ENCODE measurements at places on chromosomes 5 and 9.

DNA sequence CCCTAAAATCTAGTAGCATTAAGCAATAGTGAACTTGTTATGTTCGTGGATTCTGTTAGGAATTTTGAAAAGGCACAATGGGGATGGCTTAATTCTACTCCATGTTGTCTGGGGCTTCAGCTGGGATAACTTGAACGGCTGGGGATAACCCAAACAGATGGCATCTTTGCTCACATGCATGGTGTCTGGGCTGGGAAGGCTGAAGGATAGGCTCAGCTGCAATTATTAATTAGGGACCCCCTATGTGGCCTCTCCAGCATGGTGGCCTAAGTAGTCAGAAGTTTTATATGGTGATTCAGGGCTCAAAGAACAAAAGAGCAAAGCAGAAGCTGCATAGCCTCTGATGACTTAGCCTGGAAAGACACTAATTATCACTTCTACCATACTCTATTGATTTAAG, 551.1 kb downstream of the PSAT1 start:
- DNase-seq: no peak

DNA sequence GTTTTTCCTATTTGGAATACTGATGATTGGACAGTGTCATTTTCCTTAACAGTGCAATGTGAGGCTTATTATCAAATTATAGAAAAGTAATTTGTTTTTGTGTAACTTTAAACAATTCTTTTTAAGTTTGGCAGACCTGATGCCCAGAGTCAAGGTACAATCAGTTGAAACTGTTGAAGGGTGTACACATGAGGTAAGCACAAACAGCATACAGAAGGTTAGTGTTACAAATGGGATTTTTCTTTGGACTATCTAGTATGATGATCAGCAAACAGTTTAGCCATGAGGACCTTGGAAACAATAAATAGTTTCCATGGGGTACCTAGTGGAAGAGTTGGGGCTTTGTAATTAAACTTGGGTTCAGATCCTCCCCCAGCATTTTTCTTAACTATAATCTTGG, 16.2 kb downstream of the MTREX start:
- DNase-seq: no peak

GRCh38 chr9:108197008-108197365, 658.8 kb downstream of the ACTL7B start:
- DNase-seq: no peak

- peak; percentile 16 for DNase-seq
These were observed 474.9 kb upstream of the CDH10 start for GRCh38 chr5:25119650-25120049.

DNA sequence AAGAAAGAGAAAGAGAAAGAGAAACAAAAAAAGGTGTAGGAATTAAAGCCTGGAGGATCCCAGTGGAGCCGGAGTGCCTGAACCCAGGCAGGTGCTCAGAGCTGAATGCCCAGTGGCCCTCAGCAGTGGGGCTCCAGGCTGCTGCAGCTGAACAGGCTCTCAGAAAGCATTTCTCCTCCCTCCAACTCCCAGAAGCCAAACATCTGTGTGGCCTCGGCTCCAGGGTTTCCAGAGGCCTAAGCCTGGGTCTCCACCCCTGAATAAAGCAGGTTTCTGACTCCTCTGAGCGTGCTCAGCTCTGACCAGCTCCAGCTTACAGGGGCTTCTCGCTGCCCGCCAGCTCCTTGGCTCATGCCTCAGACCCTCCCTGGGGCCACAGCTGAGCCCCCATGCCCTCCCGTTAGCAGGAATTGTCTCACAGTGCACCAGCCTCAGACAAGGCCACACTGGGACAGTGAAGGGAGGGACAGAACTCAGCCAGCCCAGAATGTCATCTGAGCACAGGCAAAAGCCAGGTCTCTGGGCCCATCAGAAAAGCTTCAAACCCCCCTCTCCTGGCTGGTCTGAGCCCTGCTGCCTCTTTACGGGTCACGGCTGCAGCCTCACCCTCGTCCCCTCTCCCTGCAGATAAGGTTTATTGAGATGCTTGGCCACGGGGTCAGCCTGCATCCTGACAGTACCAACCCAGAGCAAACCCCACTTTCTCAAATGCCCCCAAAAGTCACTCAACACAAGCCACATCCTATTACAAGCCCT, 114.4 kb upstream of the PPP1R26 start:
- DNase-seq: no peak

- no peak for DNase-seq
These were observed 281.7 kb upstream of the CD180 start for GRCh38 chr5:67478337-67478736.

DNA sequence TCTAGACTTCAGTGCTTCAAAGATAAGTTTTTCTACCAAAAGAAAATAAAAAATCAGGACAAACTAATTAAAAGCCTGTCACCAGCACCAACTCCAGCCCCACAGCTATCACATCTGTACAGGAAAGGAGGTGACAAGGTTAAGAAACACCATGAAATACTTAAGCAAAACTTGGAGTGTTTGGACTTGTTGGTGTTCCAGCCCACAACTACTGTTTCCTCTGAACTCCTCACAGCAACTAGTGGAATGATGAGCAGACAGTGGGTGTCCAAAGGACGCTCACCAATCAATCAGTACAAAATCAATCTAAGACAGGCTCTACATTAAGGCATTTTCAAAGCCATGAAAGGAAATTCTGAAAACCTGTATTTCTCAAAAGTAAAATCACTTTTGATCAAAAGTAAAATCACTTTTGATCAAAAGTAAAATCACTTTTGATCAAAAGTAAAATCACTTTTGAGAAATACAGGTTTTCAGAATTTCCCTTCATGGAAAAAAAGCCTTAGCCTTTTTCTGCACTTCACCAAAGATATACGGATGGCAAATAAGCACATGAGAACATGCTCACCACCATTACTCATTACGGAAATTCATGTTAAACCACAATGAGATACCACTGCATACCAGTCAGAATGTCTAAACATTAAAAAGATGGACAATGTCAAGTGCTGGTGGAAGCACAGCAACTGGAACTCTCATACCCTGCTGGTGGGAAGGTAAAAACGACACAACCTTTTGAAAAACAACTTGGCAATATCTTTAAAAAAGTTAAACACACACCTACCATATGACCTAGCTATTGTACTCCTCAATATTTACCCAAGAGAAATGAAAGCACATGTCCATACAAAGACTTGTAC, 79.7 kb downstream of the MED27 start:
- DNase-seq: peak; percentile 56

DNA sequence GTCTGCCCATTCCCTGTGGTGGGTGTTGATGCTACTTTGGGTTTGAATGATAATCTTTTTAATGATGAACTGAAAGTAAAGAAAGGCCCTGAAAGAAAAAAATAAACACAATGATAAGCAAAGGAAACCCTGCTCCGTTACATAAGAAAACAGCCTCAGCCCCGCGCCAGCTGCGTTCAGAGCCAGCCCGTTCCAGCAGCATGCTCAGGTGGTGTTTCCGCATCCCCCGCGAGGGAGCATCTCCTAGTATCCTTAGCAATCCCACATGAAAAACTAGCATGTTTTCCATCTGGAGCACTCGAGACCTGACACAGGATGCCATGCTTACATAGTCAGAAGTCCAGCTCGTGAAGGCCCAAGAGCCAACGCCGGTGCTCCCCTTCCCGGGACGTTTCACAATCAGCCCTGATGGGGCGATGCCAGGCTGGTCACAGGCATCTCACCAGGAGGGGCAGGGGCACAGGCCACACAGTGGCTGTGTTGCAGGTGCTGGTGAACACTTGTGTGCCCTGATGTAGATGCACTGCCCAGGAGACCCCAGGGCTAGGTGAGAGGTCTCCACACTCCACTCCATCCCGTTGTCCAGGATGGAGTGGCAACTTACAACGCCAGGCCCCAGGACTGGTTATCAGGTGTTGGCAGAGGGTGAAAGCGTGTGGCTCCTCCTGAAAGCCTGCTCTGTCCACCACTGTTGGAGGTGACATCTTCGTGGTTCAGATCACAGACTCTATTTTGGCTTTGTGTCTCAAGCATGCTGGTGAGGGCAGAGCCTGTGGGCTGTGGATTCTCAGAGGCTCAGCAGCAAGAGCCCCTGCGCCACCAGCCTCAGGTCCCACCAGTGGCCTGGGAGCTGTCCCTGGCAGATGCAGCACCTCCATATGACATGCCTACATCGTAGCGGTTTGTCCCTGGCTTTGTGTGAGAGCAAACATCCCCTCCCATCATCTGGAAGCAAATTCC, 246.8 kb upstream of the IRX1 start:
- DNase-seq: no peak

DNA sequence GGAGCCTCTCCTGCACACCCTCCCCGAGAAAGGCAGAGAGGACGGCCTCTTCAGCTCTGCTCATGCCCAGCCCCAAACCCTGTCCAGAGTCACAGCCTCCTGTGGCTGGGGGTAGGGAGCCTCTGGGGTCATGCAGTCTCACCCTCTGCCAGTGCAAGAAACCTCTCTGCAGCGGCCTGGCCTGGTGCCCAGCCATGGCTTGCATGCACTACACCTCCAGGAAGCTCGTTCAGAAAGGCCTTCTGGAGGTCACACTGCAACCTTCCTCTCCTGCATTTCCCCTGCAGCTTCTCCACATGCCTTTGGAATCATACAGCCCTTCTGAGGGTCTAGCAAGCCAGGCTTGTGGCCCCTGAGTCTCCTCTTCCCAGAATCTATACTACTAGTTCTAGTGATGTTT, 17.9 kb downstream of the CSF1R start:
- DNase-seq: no peak

DNA sequence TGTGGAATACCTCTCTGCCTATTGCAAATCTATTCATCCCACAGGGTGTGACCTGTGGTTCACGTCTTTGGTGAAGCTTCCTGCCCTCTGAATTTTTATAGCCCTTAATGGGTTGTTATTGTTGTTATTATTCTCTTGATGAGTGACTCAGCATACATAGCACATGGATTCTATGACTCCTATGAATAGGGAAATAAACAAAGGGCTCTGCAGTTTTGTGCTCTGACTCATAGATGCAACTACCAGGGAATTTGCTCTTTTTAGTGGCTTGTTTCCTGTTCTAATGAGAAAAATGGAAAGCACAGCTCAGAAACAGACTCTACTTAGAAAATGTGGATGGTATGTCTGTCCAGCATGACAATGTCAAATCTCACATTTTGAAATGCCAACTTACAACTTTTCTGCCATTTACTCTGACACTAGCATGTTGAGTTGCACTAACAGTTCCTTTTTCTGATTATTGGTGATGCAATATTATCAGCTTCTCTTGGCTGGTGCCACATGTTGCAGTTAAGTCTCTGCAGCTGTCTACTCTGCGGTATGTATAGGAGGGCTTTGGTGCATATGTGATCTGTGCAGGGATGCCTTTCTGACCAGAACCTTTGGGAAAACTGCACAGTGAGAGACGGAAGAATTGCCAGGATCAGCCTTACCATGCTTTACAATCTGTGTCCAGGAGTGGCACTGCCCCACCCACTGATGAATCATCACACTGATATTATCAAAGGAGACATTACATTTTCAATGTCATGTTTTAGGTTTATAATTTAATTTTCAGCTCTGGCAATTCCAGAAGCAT, 996.4 kb upstream of the WWC1 start:
- peak; percentile 80 for DNase-seq

- no peak for DNase-seq
These were observed 97.3 kb upstream of the SH3GL2 start for GRCh38 chr9:17481565-17481964.

DNA sequence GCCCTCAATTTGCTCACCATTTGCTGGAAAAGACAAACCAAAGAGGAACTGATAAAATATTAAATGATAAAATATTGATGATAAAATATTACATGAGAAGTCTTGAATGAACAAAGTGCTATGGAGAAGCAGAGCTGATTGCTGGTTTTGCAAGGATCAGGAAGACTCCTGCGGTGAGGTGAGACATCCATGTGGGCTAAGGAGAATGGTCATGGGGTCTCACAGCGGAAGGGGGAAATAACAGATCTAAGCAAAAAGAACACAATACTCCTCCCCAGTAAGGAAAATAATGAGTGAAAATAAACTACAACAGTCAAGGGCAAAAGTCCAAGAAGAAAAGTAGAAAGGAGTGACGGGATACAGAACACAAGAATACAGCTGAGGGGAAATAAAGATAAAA, 146.8 kb downstream of the LURAP1L start:
- no peak for DNase-seq

DNA sequence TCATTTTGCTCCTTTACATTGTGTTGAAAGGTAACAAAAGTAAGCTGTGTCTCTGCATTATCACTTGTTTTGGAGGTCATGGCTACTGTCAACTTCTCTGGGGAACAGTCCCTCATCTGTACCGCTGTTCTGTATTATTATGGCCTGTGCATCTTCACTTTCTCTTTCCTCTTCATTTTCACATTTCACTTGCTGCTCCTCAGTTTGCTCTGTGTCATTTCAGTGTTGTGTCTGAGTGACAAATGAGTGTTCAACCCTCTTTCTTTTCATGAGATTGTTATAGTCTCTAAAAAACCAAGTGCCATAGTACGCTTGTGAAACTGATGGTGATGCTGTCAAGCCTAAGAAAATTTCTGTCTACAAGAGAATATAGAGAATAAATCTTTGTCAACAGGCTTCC, 122.0 kb upstream of the FER start:
- no peak for DNase-seq

DNA sequence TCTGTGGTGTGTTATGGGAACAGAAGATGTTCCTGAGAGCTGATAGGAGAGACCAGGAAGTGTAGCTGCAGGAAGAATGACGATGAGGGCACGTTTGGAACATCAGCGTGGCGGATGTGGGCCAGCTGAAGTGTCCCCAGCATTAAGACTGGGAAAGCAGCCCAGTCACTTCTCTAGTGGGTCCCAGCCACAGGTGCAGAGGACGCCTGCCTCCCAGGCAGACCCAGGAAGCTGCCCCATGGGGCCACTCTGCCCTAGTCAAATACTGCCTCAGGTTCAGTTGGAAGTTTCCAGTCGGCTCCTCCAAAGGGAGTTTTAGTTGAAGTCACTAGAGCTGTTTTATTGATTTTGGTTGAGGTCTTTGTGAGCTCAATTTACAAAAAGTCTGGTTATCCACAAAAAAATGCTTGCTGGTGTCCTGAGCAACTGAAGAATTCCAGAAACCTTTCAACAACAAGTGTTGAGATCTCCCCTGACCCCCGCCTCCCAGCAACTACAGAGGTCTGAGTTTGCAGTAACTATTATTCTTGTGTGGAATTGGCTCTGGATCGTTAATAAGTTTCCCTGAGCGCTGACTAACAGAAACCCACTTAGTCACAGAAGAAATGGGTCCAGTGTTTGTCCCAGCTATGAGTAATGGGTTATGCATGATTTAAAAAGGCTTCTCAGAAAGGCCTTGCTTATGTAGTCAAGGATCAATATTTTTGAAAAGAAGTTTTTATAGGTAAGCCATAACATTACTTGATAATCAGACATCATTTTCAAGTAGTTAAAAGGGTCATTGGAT, 294.1 kb downstream of the FANCC start:
- peak; percentile 12 for DNase-seq

GRCh38 chr9:29393064-29393463, 1819.8 kb upstream of the C9orf72 start:
- no peak for DNase-seq

GRCh38 chr9:123072407-123072995, 39.0 kb downstream of the GPR21 start:
- DNase-seq: no peak

GRCh38 chr9:127132921-127133647, 10.6 kb upstream of the ANGPTL2 start:
- peak; percentile 49 for DNase-seq

- DNase-seq: no peak
These were observed 23.3 kb downstream of the LRSAM1 start for GRCh38 chr9:127474592-127474991.

All from urothelium cell line (cell line).